Activated T-helper 1 cell treated with anti-CD3 and anti-CD28 coated beads, Interleukin-12 subunit alpha, Interleukin-12 subunit beta, Interleukin-2, Interleukin-4 antibody, amounts not matched to agents 30 ng/mL and 10 ng/mL and 1 ng/mL, durations not matched to agents 14 hours and 24 hours and 36 hours (primary cell): ENCODE measurements at places on chromosomes 5 and 9. TPM values are rescaled to one million over a fixed set of nuclear protein-coding genes. Genes with fewer than 3 reads are reported as not detected.

- no peak overlapping the region for H3K27ac ChIP-seq
- H3K4me3 ChIP-seq: no peak overlapping the region
- H3K4me1 ChIP-seq: no peaks in the 10 kb centered on the region
These were observed 81.1 kb downstream of the BOD1 start for GRCh38 chr5:173535166-173535975.

DNA sequence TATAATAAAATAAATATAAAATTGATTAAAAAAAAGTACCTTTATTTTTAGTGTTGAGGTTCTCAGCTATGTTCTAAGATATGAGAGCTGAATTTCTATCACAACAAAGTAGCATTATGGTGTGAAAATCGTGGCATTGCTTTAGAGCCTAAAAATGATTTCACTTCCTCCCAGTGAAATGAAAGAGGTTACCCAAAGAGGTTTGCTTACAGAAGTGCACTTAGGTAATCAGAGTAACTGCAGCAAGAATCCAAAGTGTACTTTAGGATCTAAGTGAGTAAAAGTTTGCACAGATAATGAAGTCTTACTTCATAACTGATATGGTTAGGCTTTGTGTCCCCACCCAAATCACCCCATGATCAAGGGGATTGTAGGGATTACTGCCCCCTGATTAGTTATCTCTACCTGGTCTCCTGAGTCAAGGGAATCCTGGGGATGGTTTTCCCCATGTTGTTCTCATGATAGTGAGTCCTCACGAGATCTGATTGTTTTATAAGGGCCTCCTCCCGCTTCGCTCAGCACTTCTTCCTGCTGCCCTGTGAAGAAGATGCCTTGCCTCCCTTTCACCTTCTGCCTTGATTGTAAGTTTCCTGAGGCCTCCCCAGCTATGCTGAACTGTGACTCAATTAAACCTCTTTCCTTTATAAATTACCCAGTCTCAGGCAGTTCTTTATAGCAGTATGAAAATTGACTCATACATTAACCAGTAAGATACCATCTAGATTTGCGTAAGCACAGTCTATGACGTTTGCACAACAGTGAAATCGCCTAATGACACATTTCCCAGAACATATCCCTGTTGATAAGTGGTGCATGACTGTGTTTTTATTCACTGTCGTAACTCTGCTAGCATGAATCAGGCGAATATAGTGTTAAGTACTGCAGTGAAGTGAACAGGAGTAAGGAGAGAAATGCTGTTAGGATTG is 40.3 kb upstream of the LRRC70 start:
- H3K4me1 ChIP-seq: peaks cover 10% of the 10 kb centered on the region
- no peak for DNase-seq
- no peaks in the 10 kb centered on the region for H3K27me3 ChIP-seq
- H3K27ac ChIP-seq: no peak overlapping the region

GRCh38 chr5:125837866-125838265 is 585.3 kb upstream of the GRAMD2B start:
- H3K27ac ChIP-seq: no peak overlapping the region
- DNase-seq: no peak
- no peaks in the 10 kb centered on the region for H3K4me1 ChIP-seq
- H3K36me3 ChIP-seq: no peaks in the 10 kb centered on the region
- H3K4me3 ChIP-seq: no peak overlapping the region
- no peaks in the 10 kb centered on the region for H3K27me3 ChIP-seq

The SEC24A gene
- total RNA-seq: 26.5 and 27.2 TPM in 2 replicates

The ASS1 gene
- total RNA-seq: 2.9 and 3.3 TPM in 2 replicates

DNA sequence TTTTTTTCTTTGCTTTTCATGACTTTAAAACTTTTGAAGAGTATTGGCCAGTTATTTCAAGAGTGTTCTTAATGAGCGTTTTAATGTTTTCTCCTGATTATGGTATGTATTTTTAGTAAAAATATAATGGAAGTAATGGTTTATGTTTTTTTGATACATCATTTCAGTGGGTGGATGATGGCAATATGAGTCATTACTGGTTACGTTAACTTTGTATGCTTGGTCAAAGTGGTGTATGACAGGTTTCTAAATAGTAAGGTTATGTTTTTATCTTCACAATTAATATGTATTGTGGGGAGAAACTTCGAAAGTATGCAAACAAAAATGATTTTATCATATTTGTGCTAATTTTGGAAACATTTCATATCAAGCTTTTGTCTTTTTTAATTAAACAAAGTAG is 176.7 kb upstream of the PRDM9 start:
- no peaks in the 10 kb centered on the region for H3K4me1 ChIP-seq
- H3K4me3 ChIP-seq: no peak overlapping the region
- no peaks in the 10 kb centered on the region for H3K36me3 ChIP-seq
- no peak overlapping the region for H3K27ac ChIP-seq

GRCh38 chr5:174617910-174618309 is 106.5 kb upstream of the MSX2 start:
- no peaks in the 10 kb centered on the region for H3K4me1 ChIP-seq
- no peak overlapping the region for H3K27ac ChIP-seq
- no peaks in the 10 kb centered on the region for H3K27me3 ChIP-seq
- no peak for DNase-seq

The CD72 gene
- 8.3 and 9.6 TPM in 2 replicates for total RNA-seq

- H3K27ac ChIP-seq: no peak overlapping the region
- no peak overlapping the region for H3K4me3 ChIP-seq
- peaks cover 2% of the 10 kb centered on the region for H3K27me3 ChIP-seq
- DNase-seq: no peak
- no peaks in the 10 kb centered on the region for H3K36me3 ChIP-seq
These were observed 36.0 kb upstream of the GLIPR2 start for GRCh38 chr9:36100532-36100931.

DNA sequence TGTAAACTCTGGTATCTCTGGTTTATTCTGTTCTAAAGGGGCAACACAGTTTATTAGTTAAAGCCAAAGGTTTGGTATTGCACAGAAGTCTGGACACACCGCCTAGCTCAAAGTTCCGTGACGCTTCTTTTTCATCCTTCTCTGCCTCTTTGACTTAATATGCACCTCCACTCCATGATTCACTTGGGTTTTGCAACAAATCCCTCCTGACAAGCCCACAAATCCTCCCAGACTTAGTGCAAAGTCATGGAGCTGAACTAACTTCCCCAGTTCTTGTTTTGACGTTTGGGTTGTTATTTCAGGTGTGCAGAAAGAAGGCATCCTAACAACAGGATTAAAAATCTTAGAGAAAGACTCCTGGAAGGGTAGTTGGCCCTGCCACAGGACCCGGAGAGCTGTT is 441.6 kb upstream of the DMAC1 start:
- DNase-seq: no peak
- no peaks in the 10 kb centered on the region for H3K27me3 ChIP-seq
- H3K4me1 ChIP-seq: no peaks in the 10 kb centered on the region
- H3K27ac ChIP-seq: no peak overlapping the region
- no peaks in the 10 kb centered on the region for H3K36me3 ChIP-seq

- H3K27me3 ChIP-seq: no peaks in the 10 kb centered on the region
- peaks cover 2% of the 10 kb centered on the region for H3K36me3 ChIP-seq
- H3K27ac ChIP-seq: no peak overlapping the region
- peaks cover 6% of the 10 kb centered on the region for H3K4me1 ChIP-seq
- no peak for DNase-seq
- H3K4me3 ChIP-seq: no peak overlapping the region
These were observed 62.3 kb downstream of the NIPSNAP3B start for GRCh38 chr9:104826079-104826775.

The ARL10 gene
- 19.4 and 22.3 TPM in 2 replicates for total RNA-seq

The OR1Q1 gene
- not detected in 2 replicates for total RNA-seq

DNA sequence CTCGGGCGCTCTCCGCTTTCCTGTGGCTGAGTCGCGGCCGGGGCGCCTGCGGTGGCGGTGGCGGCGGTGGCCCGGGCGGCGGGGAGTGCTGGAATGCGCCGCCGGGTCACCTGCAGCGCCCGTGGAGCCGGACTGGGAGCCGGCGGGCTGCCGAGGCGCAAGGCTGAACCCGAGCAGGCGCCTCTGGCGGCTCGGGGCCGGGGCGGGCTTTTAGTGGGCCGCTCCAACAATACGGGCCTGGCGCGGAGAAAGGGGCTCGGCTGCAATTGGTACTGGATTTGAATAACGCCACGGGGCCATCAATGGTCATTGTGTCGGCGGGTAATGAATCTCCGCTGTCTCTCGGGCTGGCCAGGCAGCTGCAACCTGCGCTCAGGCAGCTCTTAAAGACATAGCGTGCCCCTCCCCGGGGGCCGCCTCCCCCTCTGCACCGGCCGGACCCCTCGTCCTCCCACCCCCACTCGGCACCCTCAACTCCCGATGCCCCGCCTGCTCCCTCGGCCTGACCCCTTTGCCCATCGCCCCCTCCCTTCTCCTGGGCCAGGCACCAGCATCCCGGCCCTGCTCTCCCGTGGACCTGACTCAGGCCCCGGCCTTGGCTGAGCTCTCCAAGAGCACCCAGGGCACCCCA is 22.1 kb downstream of the URM1 start:
- DNase-seq: no peak
- peaks cover 9% of the 10 kb centered on the region for H3K36me3 ChIP-seq
- no peaks in the 10 kb centered on the region for H3K4me1 ChIP-seq
- H3K4me3 ChIP-seq: no peak overlapping the region

- no peak overlapping the region for H3K4me3 ChIP-seq
- no peak overlapping the region for H3K27ac ChIP-seq
- H3K27me3 ChIP-seq: peaks cover 27% of the 10 kb centered on the region
- H3K36me3 ChIP-seq: no peaks in the 10 kb centered on the region
These were observed 42.5 kb downstream of the FRMPD1 start for GRCh38 chr9:37693260-37693659.

The TMEM174 gene
- not detected in 2 replicates for total RNA-seq

The SIT1 gene
- 86.6 and 90.5 TPM in 2 replicates for total RNA-seq

GRCh38 chr5:100584069-100584468 is 48.9 kb downstream of the FAM174A start:
- no peaks in the 10 kb centered on the region for H3K36me3 ChIP-seq
- H3K4me3 ChIP-seq: no peak overlapping the region
- H3K27ac ChIP-seq: no peak overlapping the region

DNA sequence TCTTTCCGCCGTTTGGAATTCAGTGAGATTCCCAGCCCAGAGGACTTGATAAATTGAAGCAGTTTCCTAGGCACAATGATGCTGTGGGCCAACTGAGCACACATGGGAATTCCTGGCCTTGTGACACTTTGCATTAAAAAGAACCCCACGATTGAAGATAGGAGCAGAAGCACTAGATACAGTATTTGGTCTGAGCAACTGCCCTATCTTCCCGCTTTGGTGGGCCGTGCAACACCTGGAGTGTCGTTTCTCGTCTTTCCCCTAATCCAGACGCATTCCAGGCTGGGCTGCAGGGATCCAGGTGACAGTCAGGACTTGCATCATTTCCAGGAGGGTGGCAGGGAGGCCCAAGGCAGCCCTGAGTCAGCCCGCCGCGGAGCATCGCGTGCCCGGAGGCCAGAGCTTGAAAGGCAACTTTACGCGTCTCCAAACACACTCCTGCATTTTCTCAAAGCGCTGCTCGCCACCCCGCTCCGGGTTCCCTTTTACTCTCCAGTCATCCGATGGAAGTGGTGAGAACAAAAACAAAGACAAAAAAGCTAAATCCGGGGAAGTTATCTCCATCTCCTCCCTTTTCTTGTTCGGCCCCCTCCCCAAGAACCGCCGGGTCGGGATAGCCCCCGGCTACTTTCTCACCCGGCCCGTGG is 753 bp upstream of the STC2 start:
- peaks cover 24% of the 10 kb centered on the region for H3K36me3 ChIP-seq
- peaks cover 64% of the 10 kb centered on the region for H3K4me1 ChIP-seq
- DNase-seq: peak; percentile 16
- H3K4me3 ChIP-seq: peak overlapping the region; percentile 99
- peaks cover 5% of the 10 kb centered on the region for H3K27me3 ChIP-seq

GRCh38 chr9:113568571-113569321 is 105.2 kb downstream of the RGS3 start:
- H3K27ac ChIP-seq: no peak overlapping the region
- H3K36me3 ChIP-seq: peaks cover 1% of the 10 kb centered on the region
- H3K4me3 ChIP-seq: no peak overlapping the region
- peaks cover 14% of the 10 kb centered on the region for H3K4me1 ChIP-seq

DNA sequence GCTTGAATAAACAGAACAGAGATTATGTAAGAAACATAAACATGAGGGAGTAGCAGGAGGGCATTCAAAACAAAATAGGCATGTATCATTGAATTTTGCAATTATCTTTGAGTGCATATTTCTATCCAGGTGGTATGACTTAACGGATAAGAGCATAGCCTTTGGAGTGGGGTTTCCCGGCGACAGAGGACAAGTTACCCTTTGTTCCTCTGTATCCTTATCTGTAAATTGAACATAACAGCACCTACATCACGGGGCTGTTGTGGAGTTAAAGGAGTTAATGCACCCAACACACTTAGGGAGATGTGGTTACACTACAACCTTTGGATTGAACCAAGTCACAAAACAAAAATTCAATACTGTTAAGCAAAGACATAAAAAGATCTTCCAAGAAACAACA is 314.6 kb upstream of the KIF2A start:
- no peaks in the 10 kb centered on the region for H3K36me3 ChIP-seq
- no peaks in the 10 kb centered on the region for H3K4me1 ChIP-seq
- DNase-seq: no peak
- H3K27me3 ChIP-seq: no peaks in the 10 kb centered on the region

GRCh38 chr9:133918111-133918813 is 73.9 kb downstream of the VAV2 start:
- H3K36me3 ChIP-seq: no peaks in the 10 kb centered on the region
- H3K27me3 ChIP-seq: no peaks in the 10 kb centered on the region
- no peaks in the 10 kb centered on the region for H3K4me1 ChIP-seq
- no peak for DNase-seq
- no peak overlapping the region for H3K27ac ChIP-seq
- H3K4me3 ChIP-seq: no peak overlapping the region

The PHYHD1 gene
- total RNA-seq: 0.34 and 1.0 TPM in 2 replicates

The PRRT1B gene
- total RNA-seq: not detected in 2 replicates

DNA sequence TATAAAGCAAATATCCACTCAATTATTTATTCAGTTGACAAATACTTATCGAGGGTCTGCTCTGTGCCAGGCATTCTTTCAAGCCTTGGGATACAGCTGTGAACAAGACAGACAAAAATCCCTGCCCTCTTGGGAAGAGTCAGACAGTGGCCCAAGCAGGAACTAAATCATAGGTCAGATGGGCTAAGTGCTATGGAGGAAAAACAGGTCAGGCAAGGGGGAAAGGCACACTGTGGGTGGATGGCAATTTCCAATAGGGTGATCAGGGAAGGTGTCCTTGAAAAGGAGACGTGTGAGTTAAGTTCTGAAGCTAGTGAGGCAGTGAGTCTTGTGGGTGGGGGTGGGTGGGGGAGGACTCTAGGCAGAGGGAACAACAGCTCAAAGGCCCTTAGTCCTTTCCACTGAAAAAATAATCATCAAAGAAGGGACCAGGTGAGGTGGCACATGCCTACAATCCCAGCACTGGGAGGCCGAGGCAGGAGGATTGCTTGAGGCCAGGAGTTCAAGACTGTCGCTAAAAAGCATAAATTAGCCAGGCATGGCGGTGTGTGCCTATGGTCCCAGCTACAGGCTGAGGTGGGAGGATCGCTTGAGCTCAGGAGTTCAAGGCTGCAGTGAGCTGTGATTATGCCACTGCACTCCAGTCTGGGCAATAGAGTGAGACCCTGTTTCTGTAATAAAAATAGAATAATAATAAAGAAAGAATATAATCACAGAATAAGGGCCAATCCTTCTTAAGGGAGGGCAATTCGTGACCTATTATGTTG is 95.2 kb upstream of the CPEB4 start:
- H3K27me3 ChIP-seq: no peaks in the 10 kb centered on the region
- H3K36me3 ChIP-seq: no peaks in the 10 kb centered on the region
- no peaks in the 10 kb centered on the region for H3K4me1 ChIP-seq
- H3K27ac ChIP-seq: no peak overlapping the region
- no peak for DNase-seq

The PRSS3 gene
- not detected in 2 replicates for total RNA-seq

GRCh38 chr5:167716126-167716775 is 575.2 kb upstream of the WWC1 start:
- H3K4me3 ChIP-seq: no peak overlapping the region
- H3K36me3 ChIP-seq: no peaks in the 10 kb centered on the region
- no peak for DNase-seq
- H3K4me1 ChIP-seq: no peaks in the 10 kb centered on the region
- H3K27me3 ChIP-seq: no peaks in the 10 kb centered on the region
